ENCODE measurements at places on chromosomes 3 and 15.

DNA sequence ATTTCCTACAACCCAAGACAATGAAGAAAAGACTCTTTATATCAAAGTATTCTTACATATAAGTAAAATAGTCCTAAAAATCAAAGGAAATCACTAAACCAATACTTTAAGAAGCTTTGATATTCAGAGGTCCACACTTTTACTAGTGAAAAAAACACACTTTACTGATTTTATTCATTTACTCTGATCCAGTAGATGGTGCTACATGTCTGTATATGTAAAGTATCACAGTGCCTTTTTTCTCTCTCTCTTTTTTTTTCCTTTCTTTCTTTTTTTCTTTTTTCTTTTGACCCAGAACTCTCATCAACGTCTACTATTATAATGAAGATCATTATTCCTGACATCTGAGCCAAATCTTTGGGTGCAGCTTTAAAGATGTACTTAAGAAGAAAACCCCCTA is 10.8 kb upstream of the CCDC39 start:
- peak; percentile 37 for DNase-seq

GRCh38 chr3:109977897-109978296 is 640.6 kb upstream of the DPPA4 start:
- peak; percentile 9 for DNase-seq

DNA sequence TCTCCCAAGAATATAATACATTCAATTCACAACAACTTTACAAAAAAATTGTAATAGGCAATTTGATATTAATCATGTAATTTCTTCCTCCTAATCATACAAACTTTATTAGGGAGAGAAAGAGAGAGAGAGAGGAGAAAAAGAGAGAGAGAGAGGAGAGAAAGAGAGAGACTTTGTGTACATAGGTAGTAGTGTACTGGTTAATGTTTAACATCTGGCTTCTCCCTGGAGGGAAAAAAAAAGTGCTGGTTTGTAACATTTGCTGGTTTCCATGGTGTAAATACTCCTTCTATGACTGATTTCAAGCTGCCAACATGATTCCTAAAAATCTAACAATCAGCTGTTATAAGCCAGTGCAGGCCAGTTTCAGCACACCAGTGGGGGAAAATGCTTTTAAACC is 98.0 kb upstream of the ARHGEF26 start:
- no peak for DNase-seq

DNA sequence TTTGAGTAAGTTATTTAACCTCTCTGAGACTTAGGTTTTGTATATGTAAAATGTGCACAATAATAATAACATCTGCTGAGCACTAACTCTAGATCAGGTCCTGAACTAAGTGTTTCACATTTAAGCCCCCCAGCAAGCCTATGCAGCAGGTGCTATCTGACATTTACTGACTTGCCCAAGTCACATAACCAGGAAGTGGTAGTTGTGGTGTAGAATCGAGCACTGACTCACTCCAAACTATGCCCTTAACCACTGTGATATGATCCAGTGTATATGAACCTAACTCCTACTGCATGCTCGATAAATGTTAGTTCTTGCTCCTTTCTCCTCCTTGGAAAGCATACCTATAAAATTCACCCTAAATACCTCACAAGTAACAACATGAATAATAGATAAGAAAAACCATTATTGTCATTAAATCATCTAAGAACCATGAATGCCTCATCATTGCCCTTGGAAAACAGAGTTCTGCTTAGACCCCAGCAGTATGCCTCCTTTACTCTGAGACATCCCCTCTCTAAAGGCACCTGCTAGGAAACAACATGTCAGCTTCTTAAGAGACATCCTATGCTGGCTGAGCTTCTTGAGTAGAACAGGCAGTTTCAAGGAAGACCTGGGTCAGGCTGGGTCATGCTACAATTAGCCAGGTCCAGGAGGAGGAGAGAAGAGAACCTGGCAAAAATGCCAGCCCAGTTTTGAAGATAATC is 3.0 kb upstream of the SHC4 start:
- no peak for DNase-seq

GRCh38 chr3:136353461-136353860 is 103.3 kb downstream of the PCCB start:
- peak; percentile 50 for DNase-seq

- DNase-seq, result no peak
These were observed 47.4 kb downstream of the CBLB start for GRCh38 chr3:105821433-105821832.

DNA sequence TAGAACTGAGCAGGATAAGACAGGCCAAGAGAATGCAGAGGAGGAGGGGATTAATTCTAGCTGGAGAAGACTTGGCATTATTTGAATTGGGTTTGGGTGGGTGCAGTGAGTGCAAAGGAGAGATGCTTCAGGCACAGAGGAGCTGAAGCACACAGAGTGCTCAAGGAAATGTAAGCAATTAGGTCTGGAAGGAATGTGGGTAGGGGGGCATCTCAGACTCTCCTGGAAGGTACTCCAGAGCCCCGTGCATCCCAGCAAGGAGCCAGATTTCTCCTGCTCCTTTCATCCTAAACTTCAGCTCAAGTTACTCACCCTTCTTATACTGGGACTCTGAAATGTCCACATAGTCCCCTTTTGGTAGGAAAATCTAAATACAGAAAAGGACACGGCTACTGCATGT is 143.6 kb upstream of the PFN2 start:
- no peak for DNase-seq

DNA sequence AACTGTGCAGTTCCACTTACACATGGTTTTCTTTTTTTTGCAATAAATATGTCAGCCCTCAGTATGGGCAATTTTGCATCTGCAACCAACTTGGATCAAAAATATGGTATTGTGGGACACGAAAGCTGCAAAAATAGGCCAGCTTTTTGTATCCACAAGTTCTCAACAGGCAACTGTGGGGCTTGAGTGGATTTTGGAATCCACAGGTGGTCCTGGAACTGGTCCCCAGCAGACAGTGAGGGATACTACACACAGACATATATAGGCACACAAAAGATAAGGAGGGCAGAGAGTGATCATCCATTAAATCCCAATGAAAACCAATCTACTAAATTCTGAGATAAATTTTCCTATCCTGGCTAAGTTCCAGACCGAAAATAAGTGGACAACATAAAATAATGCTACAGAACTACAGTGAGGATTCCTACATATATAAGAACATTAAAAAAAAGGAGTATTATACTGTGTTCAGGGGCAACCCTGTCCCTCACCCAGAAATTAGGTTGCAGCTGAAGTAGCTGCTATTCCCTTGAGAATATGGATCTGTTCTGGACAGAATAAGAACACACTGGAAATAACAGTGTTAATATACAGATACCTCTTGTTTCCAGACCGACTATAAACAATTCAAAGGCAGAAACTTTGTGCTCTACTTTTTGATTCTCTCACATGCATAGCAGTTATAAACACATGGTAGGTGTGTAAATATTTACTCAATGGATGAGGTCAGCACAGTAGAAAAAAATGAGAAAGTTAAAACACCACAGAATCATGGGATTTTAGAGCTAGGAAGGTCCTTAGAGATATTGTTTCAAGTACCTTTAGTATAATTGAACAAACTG is 25.4 kb downstream of the DENND4A start:
- no peak for DNase-seq
